PC-3 (cell line): ENCODE measurements at places on chromosomes 12 and 14. TPM values are rescaled to one million over a fixed set of nuclear protein-coding genes. Genes with fewer than 3 reads are reported as not detected.
A peak's percentile ranks its signal among the peaks of the same experiment; 100 is the strongest.

DNA sequence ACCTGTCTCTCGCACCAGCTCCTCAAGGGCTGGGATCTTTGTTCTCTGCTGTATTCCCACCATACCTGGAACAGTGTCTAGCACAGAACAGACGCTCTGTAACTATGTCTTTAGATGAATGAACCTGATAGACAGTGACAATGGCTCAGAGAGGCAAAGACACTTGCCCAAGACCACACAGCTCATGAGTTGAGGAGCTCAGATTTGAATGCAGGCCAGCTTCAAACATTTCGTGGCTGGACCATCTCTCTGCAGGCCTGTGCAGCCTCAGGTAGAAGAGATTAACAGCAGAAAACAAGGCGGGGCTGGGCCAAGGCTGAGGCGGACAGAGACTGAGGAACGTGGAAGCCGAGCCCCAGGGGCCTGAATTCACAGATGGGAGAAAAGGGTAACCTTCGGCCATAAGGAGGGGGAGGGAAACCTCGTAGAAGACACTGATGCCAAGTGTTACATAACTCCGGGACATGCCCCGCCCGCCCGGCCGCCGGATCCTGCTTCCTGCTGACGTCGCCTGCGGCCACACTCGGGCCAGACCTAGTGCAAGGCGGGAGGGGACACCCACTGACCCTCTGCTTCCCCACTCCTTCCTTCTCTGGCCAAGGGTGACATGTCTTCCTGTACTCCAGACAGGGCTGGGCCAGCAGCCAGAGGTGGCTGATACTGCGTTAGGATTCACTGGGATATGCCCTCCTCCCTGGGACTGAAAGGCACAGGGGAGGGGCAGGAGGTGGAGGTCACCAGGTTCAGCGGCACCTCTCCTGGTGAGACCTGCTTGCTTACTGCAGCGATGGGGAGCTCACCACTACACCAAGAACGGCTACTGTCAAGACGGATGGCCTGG lies 86.8 kb downstream of the RFLNA start:
- peak; percentile 91 for DNase-seq

- peak; percentile 49 for DNase-seq
Measured at GRCh38 chr14:37870632-37871346, 275.4 kb downstream of the TTC6 start.

The LBHD2 gene
- not detected in 2 replicates for total RNA-seq

GRCh38 chr12:79766705-79767464 lies 76.1 kb upstream of the PAWR start:
- no peak for DNase-seq

The DPPA3 gene
- not detected in 2 replicates for total RNA-seq

The REP15 gene
- 1.6 and 2.4 TPM in 2 replicates for total RNA-seq

GRCh38 chr14:52003324-52003723 lies 14.0 kb downstream of the RTRAF start:
- DNase-seq: no peak

DNA sequence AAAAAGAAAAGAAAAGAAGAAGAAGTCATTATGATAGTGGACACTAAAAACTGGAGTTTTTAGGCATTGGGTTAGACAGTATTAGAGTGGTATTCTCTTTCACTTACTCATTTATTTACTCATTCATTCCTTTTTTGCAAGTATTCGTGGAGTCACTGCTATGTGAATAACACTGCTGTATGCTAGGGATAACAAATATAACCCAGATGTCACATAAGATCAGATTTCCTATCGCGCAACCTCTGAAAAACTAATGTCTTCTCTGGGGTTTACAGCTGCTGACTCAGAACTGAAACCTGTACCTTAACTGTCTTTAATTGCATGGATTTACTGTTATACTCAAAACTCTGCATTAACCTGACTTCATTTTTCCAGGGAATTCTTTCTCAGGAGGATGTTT lies 353.7 kb downstream of the LRIG3 start:
- DNase-seq: peak; percentile 90

The RALGAPA1 gene
- total RNA-seq: 20.3 and 24.0 TPM in 2 replicates

DNA sequence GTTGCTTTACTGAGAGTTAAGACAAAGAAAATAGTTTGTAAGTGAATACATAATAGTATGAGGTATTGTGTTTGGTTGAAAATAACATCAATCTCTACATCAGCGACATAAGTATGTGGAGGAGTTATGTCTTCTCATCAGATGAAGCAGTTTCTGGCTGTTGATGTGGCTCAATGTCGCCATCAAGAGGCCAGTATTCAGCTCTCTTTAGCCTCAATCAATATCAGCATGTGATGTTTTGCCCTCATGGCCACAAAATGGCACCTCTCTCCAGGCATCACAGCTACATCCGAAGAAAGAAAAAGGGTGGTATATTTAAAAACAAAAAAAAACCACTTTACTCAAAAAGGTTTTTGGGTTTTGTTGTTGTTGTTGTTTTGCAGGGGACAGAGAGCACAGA lies 302.3 kb upstream of the TMEM132C start:
- DNase-seq: peak; percentile 59

DNA sequence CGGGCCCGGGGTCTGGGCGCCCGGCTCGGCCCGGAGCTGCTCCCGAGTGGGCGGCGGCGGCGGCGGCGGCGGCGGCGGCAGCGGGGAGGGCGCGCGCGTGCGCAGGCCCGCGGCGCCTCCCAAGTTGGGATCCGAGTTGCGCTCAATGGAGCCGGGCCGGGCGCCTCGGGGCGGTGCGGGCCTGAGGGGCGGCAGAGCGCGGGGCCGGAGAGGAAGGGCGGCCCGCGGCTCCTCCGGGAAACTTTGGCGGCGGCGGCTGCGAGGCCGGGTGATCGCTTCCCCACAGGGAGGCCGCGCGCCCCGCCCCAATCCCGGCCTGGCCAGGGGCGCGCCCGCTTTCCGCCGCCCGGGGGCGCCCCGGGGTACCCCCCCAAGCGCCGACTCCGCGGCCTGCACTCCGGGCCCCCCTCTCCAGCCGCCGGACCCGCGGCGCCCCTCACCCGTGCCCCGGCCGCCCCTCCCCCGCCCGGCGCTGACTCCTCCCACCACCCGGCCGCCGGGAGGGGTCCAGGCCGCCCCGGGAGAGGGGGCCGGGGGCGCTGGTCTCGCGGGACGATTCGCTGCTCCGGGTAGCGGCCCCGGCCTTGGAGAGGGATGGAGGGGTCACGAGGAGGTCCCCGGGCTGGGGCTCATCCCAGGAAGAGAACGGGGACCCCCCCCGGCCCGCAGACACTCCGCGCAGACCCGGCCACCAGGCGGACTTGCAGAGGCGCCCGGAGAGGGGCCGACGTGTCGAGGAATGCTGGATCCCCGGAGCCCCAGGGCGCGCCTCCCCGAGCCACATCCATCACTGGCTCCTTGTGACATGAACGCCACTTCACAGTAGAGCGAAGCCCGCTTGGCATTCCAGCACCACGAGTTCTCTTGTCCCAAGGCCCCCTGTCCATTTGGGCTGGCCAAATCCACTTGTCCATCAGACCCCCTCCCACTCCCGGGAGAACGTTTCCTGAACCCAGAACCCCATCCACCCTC lies at the start of gene RILPL1:
TSS of gene RILPL1 (minus strand) at position 48 of the 972 bp plus-strand sequence. CDS start 237 bp downstream, outside the sequence.
- DNase-seq: peak; percentile 39

- DNase-seq: peak; percentile 53
Measured at GRCh38 chr12:3604748-3605586, 114.0 kb downstream of the PRMT8 start.

GRCh38 chr12:41167701-41168100 lies 20.4 kb upstream of the PDZRN4 start:
- no peak for DNase-seq

The FSCB gene
- 0.12 and 0.15 TPM in 2 replicates for total RNA-seq

The GTF2H3 gene
- 24.2 and 37.6 TPM in 2 replicates for total RNA-seq

The MYF5 gene
- total RNA-seq: not detected in 2 replicates

DNA sequence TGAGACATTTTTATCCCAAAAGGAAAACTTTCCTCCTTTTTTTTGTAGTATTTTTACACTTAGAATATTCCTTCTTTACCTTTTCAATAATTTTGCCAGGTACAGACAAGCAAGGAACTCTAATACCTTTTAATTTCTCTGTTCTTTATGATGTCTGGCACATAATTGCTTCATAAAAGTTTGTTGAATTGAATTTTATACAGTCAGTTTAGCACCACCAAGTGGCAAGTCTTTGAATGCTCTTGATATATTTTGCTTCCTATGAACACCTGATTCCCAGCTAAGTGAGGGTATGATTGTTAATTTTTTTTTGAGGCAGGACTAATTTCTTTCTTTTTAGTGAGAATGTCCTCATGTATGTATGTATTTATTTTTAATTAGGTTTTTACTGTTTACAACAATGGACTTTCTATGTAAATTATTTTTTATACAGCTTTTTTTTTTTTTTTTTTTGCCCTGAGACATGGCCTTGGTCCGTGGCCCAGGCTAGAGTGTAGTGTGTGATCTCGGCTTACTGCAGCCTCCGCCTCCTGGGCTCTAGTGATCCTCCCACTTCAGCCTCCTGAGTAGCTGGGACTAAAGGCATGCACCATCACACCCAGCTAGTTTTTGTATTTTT lies 6.9 kb downstream of the TBC1D15 start:
- peak; percentile 62 for DNase-seq

The COX8C gene
- total RNA-seq: not detected in 2 replicates

GRCh38 chr12:111428081-111428727 lies 22.5 kb downstream of the SH2B3 start:
- DNase-seq: no peak

GRCh38 chr12:81079280-81080076 lies 1.6 kb downstream of the ACSS3 start:
- no peak for DNase-seq

DNA sequence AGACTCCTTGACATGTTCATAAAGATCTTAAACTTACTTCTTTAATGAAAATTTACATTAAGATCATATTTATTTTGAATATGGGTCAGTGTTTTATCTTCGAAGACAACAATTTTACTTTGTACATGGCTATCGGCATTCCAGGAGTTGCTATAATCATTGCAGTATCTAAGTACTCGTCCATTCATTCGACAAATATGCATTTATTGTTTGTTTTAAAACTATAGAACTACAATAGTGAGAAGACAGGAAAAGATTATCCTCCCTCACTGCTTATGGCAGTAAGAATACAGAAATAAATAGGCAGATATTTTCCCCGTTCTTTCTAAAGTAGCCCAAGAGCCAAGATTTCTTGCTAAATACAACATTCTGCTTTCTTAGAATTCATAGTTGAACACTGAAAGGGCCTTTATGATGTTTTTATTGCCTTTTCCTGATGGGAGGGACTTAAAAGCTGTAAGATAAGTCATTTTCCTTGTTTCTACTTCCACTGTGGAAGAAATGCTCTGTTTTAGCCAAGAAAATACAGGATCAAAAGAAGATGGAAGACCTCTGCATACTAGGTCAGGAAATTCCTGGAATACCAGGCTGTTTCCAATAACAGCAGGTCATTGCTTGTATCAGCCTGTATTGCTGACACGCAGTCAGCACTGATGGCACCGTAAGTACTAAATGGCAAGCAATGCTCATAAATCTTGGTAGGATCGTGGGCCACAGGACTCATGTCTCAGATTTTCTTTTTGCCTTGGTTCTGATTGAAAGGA lies 521.0 kb upstream of the ATP2B1 start:
- peak; percentile 40 for DNase-seq

The C12orf60 gene
- 0.29 and 0.47 TPM in 2 replicates for total RNA-seq

DNA sequence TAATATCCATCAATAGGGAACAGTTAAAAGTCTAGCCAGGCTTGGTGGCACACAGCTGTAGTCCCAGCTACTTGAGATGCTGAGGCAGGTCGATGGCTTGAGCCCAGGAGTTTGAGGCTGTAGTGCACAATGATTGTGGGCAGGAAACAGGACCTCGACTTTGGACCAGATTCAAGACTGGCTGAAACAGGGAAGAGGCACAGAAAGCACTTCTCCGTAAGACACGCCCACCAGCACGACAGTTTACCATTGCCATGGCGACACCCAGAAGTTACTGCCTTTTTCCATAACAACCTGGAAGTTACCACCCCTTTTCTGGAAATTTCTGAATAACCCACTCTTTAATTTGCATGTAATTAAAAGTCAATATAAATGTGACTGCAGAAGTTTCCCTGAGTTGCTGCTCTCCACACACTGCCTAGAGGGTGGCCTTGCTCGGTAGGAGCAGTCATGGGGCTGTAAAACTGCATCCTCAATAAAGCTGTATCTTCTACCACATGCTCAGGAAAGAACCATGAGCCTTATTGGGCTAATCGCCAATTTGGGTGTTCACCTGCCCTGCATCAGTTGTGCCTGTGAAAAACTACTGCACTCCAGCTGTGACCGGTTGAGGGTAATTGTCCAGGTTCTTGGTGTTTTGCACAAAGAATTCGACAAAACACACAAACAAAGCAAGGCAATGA lies 4.6 kb upstream of the LRRC23 start:
- no peak for DNase-seq

The KLRK1 gene
- total RNA-seq: not detected in 2 replicates

DNA sequence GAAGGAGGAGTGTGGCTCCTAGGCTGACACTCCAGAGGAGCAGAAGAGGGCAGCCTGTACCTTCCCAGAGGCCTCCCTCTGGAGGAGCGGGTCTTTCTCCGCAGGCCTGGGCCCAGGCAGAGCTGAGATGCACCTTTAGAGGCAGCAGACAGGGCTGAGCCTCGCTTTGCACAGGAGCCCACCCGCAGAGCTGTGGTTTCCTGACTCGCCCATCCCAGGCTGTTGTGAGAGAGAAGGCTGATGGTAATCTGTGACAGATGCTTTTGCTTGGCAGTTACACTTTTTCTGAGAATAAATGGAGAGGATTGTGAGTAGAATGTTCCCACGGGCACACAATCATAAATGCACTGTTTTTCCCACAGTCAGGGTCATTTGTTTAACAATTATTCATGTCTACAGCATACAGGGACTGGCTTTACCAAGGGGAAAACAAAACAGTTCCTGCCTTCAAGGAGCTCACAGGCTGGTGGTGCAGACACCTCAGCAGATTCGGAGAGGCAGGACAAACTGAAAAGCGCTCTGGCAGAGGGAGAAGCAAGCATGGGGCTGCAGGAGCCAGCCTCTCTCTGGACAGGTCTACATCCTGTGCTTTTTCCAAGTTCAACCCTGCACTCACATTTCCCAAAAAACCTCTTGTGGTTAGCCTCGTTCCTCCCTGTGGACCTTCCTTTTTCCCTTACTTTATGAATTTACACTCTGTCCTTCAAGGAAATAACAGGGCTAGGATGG lies 13.9 kb downstream of the EVL start:
- peak; percentile 8 for DNase-seq

The MANSC1 gene
- 2.8 and 3.1 TPM in 2 replicates for total RNA-seq

DNA sequence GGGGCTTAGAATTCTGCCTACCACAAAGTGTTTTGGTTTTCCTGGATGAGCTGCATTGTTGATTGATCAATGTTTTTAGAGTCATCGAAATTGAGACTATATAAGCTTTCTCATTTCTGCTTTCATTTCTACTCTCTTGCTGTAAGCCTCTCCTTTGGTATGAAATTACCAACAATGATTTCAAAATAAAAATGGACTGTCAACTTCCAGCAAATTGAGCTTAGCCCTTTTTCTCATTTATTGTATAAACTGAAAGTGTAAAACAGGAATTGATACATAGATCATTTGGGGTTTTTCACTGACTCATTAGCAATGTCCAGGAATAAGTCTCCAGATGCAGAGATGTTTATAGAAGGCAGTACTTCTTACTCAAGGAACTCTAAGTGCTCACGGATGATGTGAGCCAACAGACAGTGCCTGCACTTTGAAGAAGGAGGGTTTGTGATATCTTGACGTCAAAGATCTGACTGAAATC lies 20.0 kb upstream of the PCNX1 start:
- DNase-seq: no peak

The TAS2R14 gene
- 1.6 and 1.8 TPM in 2 replicates for total RNA-seq
